RWPE2 (cell line): ENCODE measurements at places on chromosomes 7 and 10.

- no peak overlapping the region for H3K4me3 ChIP-seq
- no peak overlapping the region for H3K27ac ChIP-seq
- DNase-seq = no peak
- H3K4me1 ChIP-seq = no peaks in the 10 kb centered on the region
Observed at GRCh38 chr10:113364227-113364626, 188.6 kb upstream of the HABP2 start.

DNA sequence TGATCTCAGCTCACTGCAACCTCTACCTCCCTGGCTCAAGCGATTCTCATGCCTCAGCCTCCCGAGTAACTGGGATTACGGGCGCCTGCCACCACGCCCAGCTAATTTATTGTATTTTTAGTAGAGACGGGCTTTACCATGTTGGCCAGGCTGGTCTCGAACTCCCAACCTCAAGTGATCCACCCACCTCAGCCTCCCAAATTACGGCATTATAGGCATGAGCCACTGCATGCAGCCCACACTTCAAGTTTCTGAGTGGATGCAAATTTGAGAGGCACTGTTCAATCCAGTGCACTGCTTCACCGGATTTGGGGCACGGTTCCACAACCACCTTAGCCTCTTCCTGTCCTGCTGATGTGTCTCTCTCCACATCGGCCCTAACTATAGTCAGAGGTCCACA is 16.5 kb downstream of the CNPY1 start:
- no peaks in the 10 kb centered on the region for H3K4me1 ChIP-seq
- no peak overlapping the region for H3K27ac ChIP-seq
- no peaks in the 10 kb centered on the region for H3K36me3 ChIP-seq
- H3K4me3 ChIP-seq = no peak overlapping the region

DNA sequence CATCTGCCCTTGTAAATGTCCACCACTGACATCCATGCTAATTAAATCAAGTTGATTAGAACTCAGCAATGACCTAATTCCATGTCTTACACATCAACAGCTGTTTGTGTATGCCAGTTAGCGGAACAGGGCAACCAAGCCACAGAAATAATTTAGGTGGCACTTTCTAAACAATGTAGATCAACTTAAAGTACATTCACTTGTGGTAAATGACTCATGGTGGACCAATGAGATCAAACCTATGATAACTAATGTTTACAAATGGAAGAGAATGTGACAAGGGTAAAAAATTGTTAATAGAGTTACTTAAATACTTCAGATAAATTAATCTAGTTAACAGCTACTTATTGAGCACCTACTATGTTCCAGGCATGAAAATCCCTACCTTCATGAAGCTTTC is 63.1 kb upstream of the ICA1 start:
- no peak overlapping the region for H3K27ac ChIP-seq
- H3K4me1 ChIP-seq = no peaks in the 10 kb centered on the region
- DNase-seq = no peak
- no peaks in the 10 kb centered on the region for H3K36me3 ChIP-seq
- H3K27me3 ChIP-seq = peaks cover 4% of the 10 kb centered on the region

GRCh38 chr7:158791107-158791506 is 38.2 kb downstream of the ESYT2 start:
- no peak overlapping the region for H3K4me3 ChIP-seq
- no peak for DNase-seq
- H3K36me3 ChIP-seq = peaks cover 76% of the 10 kb centered on the region
- H3K27me3 ChIP-seq = no peaks in the 10 kb centered on the region
- H3K27ac ChIP-seq = no peak overlapping the region

- no peaks in the 10 kb centered on the region for H3K36me3 ChIP-seq
- H3K27ac ChIP-seq = no peak overlapping the region
- H3K4me3 ChIP-seq = no peak overlapping the region
Observed at GRCh38 chr7:57354195-57354594, 95.8 kb upstream of the ZNF716 start.

GRCh38 chr10:19426034-19426433 is 377.4 kb downstream of the MALRD1 start:
- no peak overlapping the region for H3K27ac ChIP-seq
- H3K36me3 ChIP-seq = no peaks in the 10 kb centered on the region
- H3K4me3 ChIP-seq = no peak overlapping the region
- H3K27me3 ChIP-seq = no peaks in the 10 kb centered on the region

GRCh38 chr10:76268530-76268929 is 837.1 kb downstream of the LRMDA start:
- H3K27me3 ChIP-seq = no peaks in the 10 kb centered on the region
- no peaks in the 10 kb centered on the region for H3K36me3 ChIP-seq
- no peak for DNase-seq
- no peak overlapping the region for H3K27ac ChIP-seq

DNA sequence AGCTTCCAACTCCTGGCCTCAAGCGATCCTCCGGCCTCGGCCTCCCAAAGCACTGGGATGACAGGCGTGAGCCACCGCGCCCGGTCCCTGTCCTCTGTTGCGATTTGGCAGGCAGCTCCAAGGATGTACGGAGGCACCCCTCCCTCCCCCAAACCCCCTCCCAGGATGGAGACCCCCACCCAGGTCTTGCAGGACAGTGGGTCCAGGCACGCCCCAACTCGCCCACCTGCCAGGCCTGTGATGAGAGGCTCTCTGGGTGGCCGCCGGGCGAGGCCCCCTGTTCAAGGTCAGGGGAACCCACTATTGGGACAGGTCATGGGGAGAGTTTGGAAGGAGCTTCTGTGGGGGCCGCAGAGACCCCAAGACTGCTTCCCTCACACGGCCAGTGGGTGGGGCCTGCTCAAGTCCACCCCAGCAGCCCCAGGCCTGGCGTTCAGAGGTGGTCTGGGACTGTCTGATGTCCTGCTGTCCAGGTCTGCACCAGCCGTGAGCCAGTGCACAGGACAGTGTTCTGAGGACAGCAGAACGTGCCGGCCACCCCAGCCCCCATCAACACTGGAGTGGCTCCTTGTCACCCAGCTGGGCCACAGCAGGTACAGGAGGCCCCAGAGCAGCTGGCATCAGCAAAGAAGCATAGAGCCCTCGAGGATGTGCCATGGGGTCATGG is 2.5 kb downstream of the ADAP1 start:
- no peaks in the 10 kb centered on the region for H3K27me3 ChIP-seq
- H3K36me3 ChIP-seq = no peaks in the 10 kb centered on the region
- DNase-seq = peak; percentile 60
- no peak overlapping the region for H3K27ac ChIP-seq
- peaks cover 10% of the 10 kb centered on the region for H3K4me1 ChIP-seq

- no peak for DNase-seq
- peaks cover 79% of the 10 kb centered on the region for H3K27me3 ChIP-seq
- no peaks in the 10 kb centered on the region for H3K36me3 ChIP-seq
- no peak overlapping the region for H3K4me3 ChIP-seq
Observed at GRCh38 chr7:132575419-132575981, 770 bp downstream of the PLXNA4 start.

DNA sequence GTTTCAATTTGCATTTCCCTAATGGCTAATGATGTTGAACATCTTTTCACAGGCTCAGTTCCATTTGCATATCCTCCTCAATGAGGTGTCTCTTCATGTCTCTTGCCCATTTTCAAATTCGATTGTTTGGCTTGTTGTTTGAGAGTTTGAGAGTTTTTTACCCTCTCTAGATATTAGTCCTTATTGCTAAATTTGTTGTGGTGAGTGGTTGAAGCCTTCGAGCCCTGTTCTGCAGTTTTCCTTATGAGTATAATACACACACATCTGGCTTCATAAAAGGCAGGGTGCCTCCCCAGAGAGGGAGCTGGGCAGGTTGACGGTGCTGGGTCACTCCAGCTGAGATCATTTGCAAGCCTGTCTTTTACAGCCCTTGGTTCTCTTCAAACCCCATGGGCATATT is 65.1 kb downstream of the RGS10 start:
- H3K36me3 ChIP-seq = no peaks in the 10 kb centered on the region
- no peak overlapping the region for H3K4me3 ChIP-seq
- H3K4me1 ChIP-seq = no peaks in the 10 kb centered on the region
- no peak for DNase-seq
- no peaks in the 10 kb centered on the region for H3K27me3 ChIP-seq
- no peak overlapping the region for H3K27ac ChIP-seq

- DNase-seq = no peak
- no peak overlapping the region for H3K27ac ChIP-seq
Observed at GRCh38 chr10:96685306-96685705, 35.0 kb downstream of the PIK3AP1 start.

DNA sequence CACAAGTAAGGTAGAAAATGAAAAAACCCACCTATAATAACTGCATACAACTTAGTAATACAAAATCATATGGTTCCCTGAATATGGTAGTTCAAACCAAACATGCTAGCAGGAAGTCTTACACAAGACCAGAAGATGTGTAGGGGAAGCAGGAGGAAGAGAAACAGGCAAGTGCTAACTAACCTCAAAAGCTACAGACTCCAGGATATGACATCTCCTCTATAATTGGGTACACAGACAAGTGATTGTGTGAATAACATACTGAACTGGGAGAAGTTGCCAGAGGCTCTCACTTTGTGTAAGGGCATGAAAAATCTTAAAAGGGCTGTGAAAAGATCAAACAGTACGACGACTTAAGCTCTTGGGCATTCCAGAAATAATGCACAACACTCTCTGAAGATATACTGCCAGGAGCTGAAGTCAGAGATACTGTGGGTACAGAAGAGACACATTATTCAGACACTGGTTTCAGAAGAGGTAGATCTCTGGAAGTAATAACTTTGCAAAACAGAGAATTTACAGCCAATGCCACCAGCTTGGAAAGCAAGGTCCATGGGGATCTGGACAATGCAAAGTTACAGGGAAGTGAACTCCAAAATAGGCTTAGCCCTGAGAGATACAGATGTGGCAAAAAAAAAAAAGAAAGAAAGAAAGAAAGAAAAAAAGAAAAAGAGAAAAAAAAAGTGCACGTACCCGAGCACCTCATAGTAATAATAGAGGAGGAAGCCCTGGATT is 767.2 kb downstream of the TNS3 start:
- peaks cover 3% of the 10 kb centered on the region for H3K4me1 ChIP-seq
- H3K27ac ChIP-seq = no peak overlapping the region
- DNase-seq = no peak

DNA sequence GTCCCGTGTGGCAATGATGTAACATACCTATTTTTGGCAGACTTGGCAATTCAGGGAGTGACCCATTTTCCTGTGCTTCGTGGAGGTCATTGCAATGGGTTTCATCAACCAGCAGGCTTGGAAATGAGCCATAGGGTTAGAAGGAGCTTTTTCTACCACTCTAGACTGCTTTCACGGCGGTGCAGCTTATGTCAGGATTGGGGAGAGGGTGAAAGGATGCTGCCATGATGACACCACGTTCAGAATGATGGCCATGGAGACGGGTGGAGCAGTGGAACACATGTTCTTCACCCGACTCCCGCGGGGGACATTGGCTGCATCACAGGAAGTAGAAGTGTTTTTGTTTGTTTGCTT is 220.2 kb downstream of the EMX2 start:
- no peak overlapping the region for H3K4me3 ChIP-seq
- no peaks in the 10 kb centered on the region for H3K36me3 ChIP-seq
- no peak for DNase-seq
- H3K27ac ChIP-seq = no peak overlapping the region
- no peaks in the 10 kb centered on the region for H3K4me1 ChIP-seq

GRCh38 chr7:120583899-120584586 is 273.9 kb downstream of the TSPAN12 start:
- H3K4me3 ChIP-seq = no peak overlapping the region
- no peaks in the 10 kb centered on the region for H3K36me3 ChIP-seq
- H3K27me3 ChIP-seq = no peaks in the 10 kb centered on the region
- H3K4me1 ChIP-seq = peaks cover 11% of the 10 kb centered on the region

GRCh38 chr7:157694376-157694665 is 357.5 kb downstream of the DNAJB6 start:
- no peaks in the 10 kb centered on the region for H3K4me1 ChIP-seq
- peaks cover 56% of the 10 kb centered on the region for H3K27me3 ChIP-seq
- DNase-seq = no peak
- H3K4me3 ChIP-seq = no peak overlapping the region
- H3K36me3 ChIP-seq = no peaks in the 10 kb centered on the region

DNA sequence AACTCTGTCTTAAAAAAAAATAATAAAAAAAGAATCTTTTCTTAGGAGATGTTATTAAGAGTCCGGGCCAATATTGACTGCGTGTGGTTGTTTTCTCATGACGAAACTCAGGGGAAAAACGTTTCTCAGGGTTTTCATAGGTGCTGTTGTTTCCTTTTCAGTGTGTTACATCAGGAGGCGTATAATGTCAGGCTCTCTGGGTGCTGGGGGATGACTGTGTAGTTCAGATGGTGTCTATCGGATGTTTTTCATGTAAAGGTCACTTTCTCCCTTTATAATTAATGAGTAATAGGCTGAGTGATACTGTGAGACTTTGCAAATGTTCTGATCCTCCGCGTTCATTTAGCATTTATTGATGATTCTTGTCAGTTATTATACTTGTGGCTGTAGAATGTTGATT is 84.1 kb downstream of the TAF3 start:
- no peak overlapping the region for H3K27ac ChIP-seq
- no peaks in the 10 kb centered on the region for H3K36me3 ChIP-seq
- H3K4me3 ChIP-seq = no peak overlapping the region

DNA sequence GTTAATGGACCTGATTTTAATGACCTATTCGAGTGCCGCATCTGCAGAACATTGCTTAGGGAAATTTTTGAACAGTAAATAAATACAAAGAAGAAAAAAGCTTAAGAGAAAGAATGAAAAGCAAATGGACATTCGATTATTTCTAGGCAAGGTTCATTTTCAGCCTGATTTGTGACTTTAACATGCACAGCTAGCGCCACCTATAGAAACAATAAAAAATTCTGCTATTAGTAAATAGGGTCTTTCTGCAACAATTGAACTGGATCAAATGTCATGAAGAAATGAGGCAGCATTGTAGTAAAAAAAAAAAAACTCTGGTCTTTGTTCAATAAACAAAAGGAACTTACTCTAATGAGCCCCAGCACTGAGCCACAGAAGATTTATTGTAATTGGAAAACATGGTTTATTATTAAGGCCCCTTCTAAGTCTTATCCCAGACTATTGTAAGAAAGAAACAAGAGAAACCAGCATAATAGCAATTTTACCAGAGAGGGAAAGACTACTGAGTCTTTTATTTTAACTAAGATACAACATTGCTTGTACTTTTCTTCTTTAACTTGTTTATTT is 41.4 kb upstream of the GHITM start:
- no peaks in the 10 kb centered on the region for H3K4me1 ChIP-seq
- no peak overlapping the region for H3K27ac ChIP-seq
- no peak overlapping the region for H3K4me3 ChIP-seq
- H3K36me3 ChIP-seq = no peaks in the 10 kb centered on the region

DNA sequence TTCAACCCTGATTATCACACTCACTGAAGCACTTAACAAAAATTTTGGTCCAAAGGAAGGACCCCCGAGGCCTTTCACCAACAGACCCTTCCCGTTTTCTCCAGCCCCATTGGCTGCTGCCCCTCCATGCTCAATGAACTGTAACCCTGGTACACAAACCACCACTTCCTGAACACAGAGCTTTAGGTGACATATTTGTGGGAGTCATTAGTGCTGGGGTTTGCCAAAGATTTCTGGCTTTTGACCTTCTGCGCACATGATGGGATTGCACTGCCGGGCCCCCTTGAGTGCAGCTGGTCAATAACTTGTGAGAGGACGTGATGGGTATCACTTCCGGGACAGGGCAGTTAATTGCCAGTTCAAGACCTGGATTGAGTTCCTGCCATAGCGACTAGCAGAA is 9.0 kb upstream of the CAMK1D start:
- no peaks in the 10 kb centered on the region for H3K4me1 ChIP-seq
- no peak overlapping the region for H3K27ac ChIP-seq
- H3K4me3 ChIP-seq = no peak overlapping the region
- no peaks in the 10 kb centered on the region for H3K36me3 ChIP-seq
- no peak for DNase-seq

GRCh38 chr7:30935569-30935877 is 23.9 kb downstream of the AQP1 start:
- H3K27me3 ChIP-seq = peaks cover 9% of the 10 kb centered on the region
- H3K4me1 ChIP-seq = no peaks in the 10 kb centered on the region
- H3K4me3 ChIP-seq = no peak overlapping the region

- no peaks in the 10 kb centered on the region for H3K27me3 ChIP-seq
- H3K4me1 ChIP-seq = peaks cover 4% of the 10 kb centered on the region
- DNase-seq = no peak
- peaks cover 46% of the 10 kb centered on the region for H3K36me3 ChIP-seq
- H3K4me3 ChIP-seq = no peak overlapping the region
Observed at GRCh38 chr10:70167246-70167645, 3.1 kb downstream of the SAR1A start.
